ENCODE measurements at places on chromosomes 5 and 9. TPM values are rescaled to one million over a fixed set of nuclear protein-coding genes. Genes with fewer than 3 reads are reported as not detected.

GRCh38 chr5:168802337-168802736 lies 223.2 kb upstream of the PANK3 start:
- peaks cover 32% of the 10 kb centered on the region for H3K4me1 ChIP-seq
- peak; percentile 60 for DNase-seq
- peaks cover 13% of the 10 kb centered on the region for H3K27me3 ChIP-seq
- H3K27ac ChIP-seq = peak overlapping the region; percentile 81
- H3K36me3 ChIP-seq = no peaks in the 10 kb centered on the region

The NR2F1 gene
- total RNA-seq = not detected

The SKP1 gene
- total RNA-seq = 284 TPM

The SLC45A2 gene
- not detected for total RNA-seq

GRCh38 chr5:80672140-80672736 lies 17.5 kb upstream of the DHFR start:
- H3K4me1 ChIP-seq = no peaks in the 10 kb centered on the region
- no peak overlapping the region for H3K27ac ChIP-seq
- H3K4me3 ChIP-seq = no peak overlapping the region
- H3K36me3 ChIP-seq = peaks cover 28% of the 10 kb centered on the region
- H3K27me3 ChIP-seq = no peaks in the 10 kb centered on the region

- no peak overlapping the region for H3K4me3 ChIP-seq
- H3K36me3 ChIP-seq = peaks cover 75% of the 10 kb centered on the region
- DNase-seq = no peak
- H3K4me1 ChIP-seq = peaks cover 65% of the 10 kb centered on the region
- H3K27ac ChIP-seq = no peak overlapping the region
Observed at GRCh38 chr9:21833090-21833801, 30.8 kb downstream of the MTAP start.

The LHX3 gene
- total RNA-seq = not detected

GRCh38 chr9:88303721-88304451 lies 84.4 kb upstream of the SPIN1 start:
- DNase-seq = peak; percentile 80
- H3K27me3 ChIP-seq = peaks cover 26% of the 10 kb centered on the region
- H3K4me3 ChIP-seq = peak overlapping the region; percentile 33
- H3K36me3 ChIP-seq = no peaks in the 10 kb centered on the region
- no peak overlapping the region for H3K27ac ChIP-seq
- H3K4me1 ChIP-seq = peaks cover 21% of the 10 kb centered on the region

The SMIM33 gene
- 1.5 TPM for total RNA-seq

DNA sequence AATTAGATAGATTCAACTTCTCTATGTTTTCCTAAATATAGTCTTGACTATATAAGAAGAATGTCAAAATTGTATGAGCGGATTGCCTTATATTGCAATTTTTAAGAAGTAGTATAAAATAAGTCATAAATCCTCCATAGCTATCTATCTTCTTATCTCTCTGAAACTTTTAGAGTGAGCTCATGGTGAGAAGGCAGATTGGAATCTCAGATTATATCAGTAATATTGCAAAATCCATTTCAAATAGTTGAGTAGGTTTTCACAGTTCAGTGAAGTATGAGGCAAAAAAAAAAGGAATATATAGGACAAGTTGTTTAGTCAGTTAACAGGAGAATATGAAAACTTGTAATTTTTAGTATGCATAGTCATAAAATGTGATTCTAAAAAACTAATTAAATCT lies 156.4 kb downstream of the FAM174A start:
- no peaks in the 10 kb centered on the region for H3K4me1 ChIP-seq
- no peak overlapping the region for H3K4me3 ChIP-seq
- DNase-seq = no peak
- no peak overlapping the region for H3K27ac ChIP-seq

- DNase-seq = no peak
- no peak overlapping the region for H3K27ac ChIP-seq
- peaks cover 14% of the 10 kb centered on the region for H3K36me3 ChIP-seq
- no peaks in the 10 kb centered on the region for H3K27me3 ChIP-seq
Observed at GRCh38 chr9:113600871-113601614, 137.5 kb downstream of the RGS3 start.

- peaks cover 1% of the 10 kb centered on the region for H3K36me3 ChIP-seq
- no peaks in the 10 kb centered on the region for H3K4me1 ChIP-seq
- no peak overlapping the region for H3K27ac ChIP-seq
- no peak overlapping the region for H3K4me3 ChIP-seq
- no peaks in the 10 kb centered on the region for H3K27me3 ChIP-seq
Observed at GRCh38 chr9:64061013-64061627, 1223.9 kb downstream of the FOXD4L5 start.

GRCh38 chr9:107627781-107628180 lies 138.2 kb upstream of the KLF4 start:
- no peak for DNase-seq
- H3K4me3 ChIP-seq = no peak overlapping the region
- no peaks in the 10 kb centered on the region for H3K4me1 ChIP-seq
- no peak overlapping the region for H3K27ac ChIP-seq
- H3K27me3 ChIP-seq = no peaks in the 10 kb centered on the region
- no peaks in the 10 kb centered on the region for H3K36me3 ChIP-seq

DNA sequence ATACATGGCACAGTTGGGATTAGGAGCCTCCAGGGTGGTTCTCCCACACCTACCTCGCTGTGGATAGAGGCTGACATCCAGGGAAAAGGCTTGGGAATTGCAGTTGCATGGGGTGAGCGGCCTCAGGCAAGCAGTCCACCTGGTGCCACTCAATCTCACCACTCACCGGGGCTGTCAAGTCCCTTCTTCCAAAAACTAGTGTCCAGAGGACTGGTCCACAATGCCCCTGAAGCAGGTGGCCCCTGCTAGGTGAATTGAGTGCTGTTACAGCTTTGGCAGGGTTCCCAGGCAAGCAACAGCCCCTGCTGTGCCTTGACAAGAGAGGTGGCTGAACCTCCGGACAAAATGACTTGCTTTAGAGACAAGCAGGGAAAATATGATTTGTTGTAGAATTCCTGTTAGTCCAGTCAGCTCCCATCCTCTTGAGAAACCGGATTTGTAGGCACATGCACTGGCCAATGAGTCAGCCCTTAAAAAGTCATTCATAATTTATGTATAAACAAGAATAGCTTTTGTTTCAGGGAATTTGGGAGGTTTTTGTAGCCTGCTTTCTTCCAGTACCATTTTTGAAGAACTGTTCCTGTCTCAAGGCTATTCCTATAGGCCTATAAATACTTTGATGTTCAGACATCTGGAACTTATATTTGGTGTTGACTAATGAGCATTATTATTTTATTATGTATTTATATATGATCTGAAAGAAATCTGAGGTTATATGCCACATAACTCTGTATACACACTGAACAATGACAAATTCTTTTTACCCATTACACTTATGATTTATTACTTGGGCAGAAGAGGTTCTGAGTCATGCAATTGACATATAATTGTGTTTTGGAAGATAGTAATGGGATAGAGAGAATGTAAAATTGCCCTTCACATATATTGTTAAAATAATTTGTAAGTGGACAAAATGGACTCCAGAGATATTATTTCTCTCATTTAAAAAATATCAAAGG lies 411.1 kb downstream of the ACTL7B start:
- no peaks in the 10 kb centered on the region for H3K27me3 ChIP-seq
- H3K36me3 ChIP-seq = no peaks in the 10 kb centered on the region
- DNase-seq = no peak
- H3K4me3 ChIP-seq = no peak overlapping the region
- H3K4me1 ChIP-seq = no peaks in the 10 kb centered on the region

DNA sequence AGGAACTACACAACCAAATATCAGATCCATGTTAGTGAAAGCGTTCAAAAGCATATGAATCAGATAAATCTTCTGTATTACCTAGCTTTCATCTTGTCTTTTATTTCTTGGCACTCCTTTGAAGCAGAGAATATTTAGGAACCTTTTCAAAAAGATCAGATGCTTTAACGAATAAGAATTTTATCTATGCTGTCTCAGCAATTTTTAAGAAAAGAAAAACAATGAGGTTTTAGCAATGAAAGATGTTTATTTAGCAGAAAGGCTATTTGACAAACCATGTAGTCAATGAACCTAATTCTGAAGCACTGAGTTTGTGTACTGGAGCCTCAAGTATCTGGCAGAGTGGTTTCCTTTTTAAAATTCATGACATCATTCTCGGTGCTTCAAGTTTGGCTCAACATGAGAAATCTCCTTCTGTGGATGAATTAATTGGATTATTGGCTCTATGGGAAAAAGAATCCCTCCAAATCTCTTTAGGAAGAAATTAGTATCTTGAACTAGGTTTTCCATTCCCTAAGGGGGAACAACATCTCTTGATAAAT lies 534.7 kb downstream of the CAAP1 start:
- no peaks in the 10 kb centered on the region for H3K36me3 ChIP-seq
- no peaks in the 10 kb centered on the region for H3K4me1 ChIP-seq
- no peak overlapping the region for H3K27ac ChIP-seq
- DNase-seq = no peak
- H3K27me3 ChIP-seq = no peaks in the 10 kb centered on the region

DNA sequence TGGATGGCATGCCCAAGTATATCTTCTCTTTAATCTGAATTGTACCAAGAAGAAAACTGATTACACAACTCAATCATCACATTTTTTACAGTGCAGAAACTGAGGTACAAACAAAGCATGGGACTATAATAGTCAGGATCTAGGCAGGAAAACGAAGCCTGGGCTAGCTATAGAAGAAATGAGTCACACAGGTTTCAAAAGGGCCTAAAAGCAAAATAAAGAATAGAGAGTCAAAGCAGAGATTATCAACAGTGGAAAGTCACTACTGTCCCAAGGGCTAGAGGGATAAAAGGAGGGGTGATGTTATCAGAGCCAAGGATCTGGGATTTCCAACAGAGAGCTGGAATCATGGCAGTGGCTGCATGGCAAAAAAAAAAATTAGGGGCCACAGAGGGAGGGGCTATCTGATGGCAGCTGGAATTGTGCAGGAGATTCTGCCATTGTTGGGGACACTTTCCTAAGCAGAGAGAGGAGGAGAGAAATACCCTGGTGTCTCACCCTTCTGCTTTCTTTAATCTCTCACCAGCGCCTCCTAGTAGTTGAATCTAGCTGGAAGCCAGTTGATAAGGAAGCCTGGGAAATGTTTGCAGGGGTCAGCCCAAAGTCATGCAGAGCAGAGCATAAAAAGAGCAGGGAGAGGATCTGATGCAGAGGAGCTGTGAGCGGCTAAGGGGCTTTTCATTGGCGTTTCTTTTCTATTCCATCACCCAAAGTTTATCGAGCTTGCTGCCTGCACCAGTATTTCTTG lies 343.2 kb downstream of the ACTL7B start:
- no peak for DNase-seq
- H3K4me3 ChIP-seq = no peak overlapping the region
- H3K36me3 ChIP-seq = no peaks in the 10 kb centered on the region
- no peak overlapping the region for H3K27ac ChIP-seq

DNA sequence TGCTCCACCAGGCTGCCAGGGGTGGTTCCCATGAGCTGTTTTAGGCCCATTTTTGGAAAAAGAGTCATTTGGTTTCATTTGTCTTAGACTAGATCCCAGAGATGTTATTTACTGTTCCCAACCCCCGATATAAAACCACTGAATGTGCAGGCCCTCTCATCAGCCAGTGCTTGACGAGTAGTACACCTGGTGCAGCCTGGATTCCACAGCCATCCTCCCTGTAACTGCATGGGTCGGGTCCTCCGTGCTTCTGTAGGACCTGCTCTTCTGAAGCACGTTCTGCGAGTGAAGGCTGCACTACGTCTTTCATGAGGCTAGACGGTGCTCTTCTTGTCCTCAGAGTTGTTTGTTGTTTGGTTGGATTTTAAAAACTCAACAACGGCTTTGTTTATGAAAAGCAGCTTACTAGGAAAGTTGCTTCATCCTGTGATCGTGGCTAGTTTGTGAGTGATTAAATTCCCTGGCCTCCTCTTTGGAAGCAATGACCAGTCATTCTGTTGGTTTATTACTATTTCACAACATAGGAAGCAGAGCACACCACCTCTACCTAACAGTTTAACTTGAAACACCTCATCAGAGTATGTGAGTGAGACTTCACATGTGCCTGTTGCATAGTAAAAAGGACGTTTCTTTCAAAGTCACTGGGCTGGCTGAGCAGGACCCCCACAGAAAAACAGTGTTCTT lies 135.2 kb downstream of the AOPEP start:
- H3K36me3 ChIP-seq = peaks cover 4% of the 10 kb centered on the region
- no peaks in the 10 kb centered on the region for H3K27me3 ChIP-seq
- peak overlapping the region; percentile 76 for H3K27ac ChIP-seq
- no peak for DNase-seq
- H3K4me1 ChIP-seq = peaks cover 44% of the 10 kb centered on the region
- peak overlapping the region; percentile 25 for H3K4me3 ChIP-seq

- H3K4me1 ChIP-seq = no peaks in the 10 kb centered on the region
- H3K36me3 ChIP-seq = no peaks in the 10 kb centered on the region
- H3K27me3 ChIP-seq = peaks cover 5% of the 10 kb centered on the region
Observed at GRCh38 chr5:137218896-137219295, 280.2 kb downstream of the SPOCK1 start.

- H3K36me3 ChIP-seq = peaks cover 18% of the 10 kb centered on the region
- no peaks in the 10 kb centered on the region for H3K27me3 ChIP-seq
- H3K27ac ChIP-seq = no peak overlapping the region
- DNase-seq = no peak
Observed at GRCh38 chr5:154408811-154409210, 37.0 kb upstream of the SAP30L start.

- peaks cover 2% of the 10 kb centered on the region for H3K4me1 ChIP-seq
- no peak overlapping the region for H3K27ac ChIP-seq
- no peak overlapping the region for H3K4me3 ChIP-seq
Observed at GRCh38 chr5:143614831-143615230, 197.1 kb upstream of the HMHB1 start.

DNA sequence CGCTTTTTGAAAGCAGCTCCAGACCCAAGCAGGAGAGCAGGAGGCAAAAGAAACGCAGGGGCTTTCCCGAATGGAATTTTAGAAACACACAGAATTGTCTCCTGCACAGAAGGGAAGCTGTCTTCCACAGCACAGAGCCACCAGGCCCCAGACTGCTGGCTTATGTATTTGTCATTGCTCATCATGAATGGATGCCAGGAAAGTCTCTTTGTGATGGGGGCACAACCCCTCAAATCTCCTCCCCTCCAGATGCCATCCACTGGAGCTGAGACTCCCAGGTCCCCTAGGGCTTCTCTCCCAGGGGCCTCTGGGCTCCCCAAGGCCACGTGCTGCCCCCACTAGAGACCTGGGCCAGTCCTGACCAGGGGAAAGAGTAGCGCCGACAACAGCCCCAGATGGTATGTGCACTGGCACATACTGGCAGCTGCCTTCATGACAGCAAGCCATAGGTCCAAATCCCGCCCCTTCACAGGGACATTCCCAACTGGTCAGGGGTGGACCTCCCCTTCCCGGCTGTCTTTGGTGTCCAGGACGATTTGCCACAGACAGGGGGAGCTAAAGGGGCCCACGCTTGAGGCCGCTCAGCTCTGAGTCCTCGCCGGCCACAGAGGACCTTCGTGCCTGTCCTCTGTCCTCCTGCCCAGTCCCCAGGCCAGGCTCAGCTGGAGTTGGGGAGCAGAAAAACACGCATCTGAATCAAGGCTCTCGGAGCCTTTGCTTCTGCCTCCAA lies 127.8 kb downstream of the KCNIP1 start:
- peaks cover 1% of the 10 kb centered on the region for H3K27me3 ChIP-seq
- H3K27ac ChIP-seq = no peak overlapping the region
- no peak overlapping the region for H3K4me3 ChIP-seq
- H3K4me1 ChIP-seq = peaks cover 18% of the 10 kb centered on the region
- no peak for DNase-seq
